ENCODE measurements at places on chromosomes 2 and 18.
A peak's percentile ranks its signal among the peaks of the same experiment; 100 is the strongest.

GRCh38 chr2:13021470-13021957 is 304.8 kb downstream of the TRIB2 start:
- DNase-seq = no peak

DNA sequence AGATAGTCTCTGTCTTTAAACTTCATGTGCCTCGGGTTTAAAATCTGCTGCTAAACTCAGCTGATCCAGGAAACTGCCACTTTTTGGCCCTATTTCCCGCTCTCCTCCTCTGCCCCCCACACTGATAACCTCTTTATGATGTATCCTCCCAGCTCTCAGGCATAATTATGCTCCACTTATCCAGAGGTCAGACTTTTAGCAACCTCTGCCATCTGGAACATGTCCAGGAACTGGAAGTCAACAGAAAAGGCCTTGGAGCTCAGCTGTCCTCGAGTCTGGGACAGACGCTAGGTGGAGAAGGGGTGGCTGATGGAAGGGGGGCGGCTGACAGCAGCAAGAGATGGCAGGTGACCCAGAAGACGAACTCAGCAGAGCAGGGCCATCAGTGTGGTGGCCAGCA is 41.2 kb downstream of the ASAP2 start:
- no peak for DNase-seq

DNA sequence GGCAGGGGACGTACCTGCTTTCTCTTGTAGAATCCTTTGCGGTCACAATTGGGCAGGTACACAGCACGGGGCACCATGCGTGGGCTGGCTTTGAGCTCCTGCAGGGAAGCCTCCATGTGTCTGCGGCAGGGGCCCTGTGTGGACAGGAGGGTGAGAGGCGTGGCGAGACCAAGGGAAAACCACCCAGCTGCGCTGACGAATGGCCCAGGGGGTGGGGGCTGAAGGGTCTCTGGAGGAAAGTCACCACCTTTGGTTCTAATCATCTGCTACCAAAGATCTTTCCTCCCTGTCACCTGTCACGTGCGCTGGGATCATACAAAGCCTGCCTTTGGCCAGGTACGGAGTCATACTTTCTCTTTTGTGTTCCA is 17.3 kb downstream of the IGFBP5 start:
- DNase-seq = no peak

DNA sequence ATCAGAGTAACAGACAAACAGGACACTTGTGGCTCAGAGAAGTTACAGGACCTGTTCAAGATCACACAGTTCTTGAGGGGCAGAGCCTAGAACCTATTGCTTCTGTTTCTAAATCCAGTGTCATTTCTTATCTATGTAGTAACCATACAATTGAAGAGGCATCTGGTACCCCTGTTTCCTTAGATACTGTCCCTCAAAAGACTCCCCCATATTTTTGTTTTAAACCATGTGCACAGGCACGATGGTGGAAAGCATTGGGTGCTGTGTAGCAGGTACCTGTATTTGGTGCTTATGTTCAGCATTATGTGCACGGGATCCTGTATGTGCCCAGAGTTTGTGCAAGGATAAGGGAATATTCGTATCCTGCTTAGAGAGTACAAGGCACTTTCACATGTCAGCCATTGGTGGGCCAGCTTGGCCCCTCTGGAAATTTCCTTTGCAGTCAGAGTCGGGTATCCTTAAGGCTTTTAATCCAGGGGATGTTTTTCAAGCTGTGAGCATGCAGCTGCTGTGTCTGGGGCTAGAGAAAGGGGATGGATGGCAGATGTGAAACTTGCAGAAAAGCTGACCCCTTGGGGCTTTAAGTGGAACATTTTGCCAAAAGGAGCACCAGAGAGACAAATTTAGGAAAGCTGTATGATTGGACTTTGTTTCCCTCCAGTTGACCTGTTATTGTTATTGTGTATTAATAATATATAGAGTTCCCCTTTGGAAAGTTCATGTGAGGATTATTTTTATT is 2.1 kb downstream of the LBH start:
- DNase-seq = peak; percentile 7

- no peak for DNase-seq
Measured at GRCh38 chr2:23250371-23250770, 134.6 kb upstream of the KLHL29 start.

GRCh38 chr2:190410166-190410565 is 2.0 kb downstream of the MFSD6 start:
- no peak for DNase-seq

- DNase-seq = no peak
Measured at GRCh38 chr2:235900631-235901030, 267.6 kb downstream of the GBX2 start.

DNA sequence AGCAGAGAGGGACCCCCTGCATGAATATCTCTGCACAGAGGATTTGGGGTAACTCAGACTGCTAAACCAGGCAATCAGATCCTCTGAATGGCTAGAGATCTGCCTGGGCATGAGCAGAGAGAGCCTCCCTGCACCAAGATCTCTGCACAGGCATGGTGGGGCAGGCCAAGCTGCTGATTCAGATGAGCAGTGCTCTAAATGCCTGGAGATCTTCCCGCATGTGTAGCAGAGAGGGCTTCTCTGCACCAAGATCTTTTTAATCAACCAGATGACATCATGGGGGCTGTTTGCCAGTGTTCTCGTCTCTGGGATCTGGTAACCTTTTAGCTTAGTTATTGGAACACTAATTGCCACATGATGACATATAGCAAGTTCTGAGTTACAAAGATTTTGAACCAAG is 301.3 kb upstream of the GALNT5 start:
- DNase-seq = no peak

DNA sequence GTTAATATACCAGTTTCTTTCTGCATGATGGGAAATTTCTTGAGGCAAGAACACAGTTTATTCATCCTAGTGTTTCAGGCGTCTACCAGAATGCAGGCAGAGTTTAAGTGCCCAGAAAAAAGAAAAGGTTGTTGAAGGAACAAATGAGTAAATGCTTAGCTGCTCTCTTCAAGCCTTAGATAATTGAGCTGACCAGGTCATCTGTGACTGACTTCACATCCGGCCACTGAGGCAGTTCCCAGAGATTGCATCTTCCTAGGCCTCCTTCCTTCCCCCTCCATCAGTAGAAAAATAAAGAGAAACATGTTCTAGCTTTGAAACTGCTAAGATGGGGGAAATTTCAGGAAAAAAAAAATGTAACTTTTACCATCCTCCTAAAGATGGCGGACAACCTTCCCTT is 9.4 kb upstream of the TMEM163 start:
- no peak for DNase-seq

GRCh38 chr2:125427721-125428315 is 1228.1 kb upstream of the GYPC start:
- DNase-seq = no peak

DNA sequence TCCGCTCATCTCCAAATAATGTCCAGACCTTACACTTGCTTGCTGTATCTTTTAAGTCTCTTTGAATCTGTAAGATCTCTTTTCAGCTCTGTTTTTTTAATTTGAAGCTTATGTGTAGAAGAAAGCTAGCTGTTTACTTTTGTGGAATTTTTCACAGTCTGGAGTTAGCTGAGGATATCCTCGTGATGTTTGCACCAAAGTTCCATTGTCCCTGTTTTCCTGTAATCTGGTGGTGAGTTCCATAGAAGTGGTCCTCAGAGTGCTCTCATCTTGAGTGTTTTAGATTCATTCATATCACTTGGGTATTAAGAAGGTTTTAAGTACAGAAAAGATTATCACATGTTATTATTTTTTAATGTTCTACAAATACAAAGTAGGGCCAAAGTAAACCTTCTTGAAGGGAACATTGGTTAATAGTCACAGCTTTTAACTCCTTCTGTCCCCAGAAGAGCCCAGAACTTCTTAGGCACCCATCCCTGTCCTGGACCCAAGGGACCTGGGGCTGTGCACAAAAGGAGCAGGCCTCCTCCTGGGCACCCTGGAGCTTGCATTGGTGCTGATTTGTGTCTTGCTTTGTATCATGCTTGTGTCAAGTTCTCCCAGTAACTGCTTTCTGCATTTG is 15.0 kb downstream of the MLPH start:
- no peak for DNase-seq

DNA sequence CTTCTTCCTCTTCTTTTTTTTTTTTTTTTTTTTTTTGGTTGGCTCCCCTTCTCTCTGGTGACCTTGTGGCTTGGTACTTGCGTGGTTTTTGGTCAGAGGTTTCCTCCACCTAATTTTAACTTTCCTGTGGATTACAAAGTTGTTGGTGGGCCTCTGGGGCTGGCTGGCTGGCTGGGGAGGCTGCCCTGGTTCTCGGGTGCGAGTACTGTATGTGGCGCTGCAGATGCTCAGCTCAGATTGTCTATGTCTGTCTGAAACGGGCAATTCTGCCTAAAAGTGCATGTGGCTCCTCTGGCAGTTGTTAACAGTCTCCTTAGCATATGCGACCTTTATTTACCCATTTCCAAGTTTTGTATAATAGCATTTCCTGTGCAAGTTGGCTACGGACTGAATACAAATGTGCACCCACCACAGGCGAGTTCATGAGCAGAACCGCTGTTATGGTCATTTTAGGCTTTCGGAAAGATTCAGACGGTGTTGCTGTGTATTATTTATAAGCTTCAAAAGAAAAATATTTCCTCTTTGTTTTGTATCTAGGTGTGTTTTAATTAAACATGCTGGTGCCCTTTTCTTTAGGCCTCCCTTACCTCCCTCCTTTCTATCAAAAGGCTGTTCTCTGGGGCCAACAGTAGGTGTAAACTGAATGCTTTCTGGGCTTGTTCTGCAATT is 4.4 kb downstream of the TBR1 start:
- DNase-seq = no peak

GRCh38 chr2:4507661-4508060 is 804.3 kb downstream of the DCDC2C start:
- DNase-seq = no peak

- no peak for DNase-seq
Measured at GRCh38 chr18:61743775-61744531, 148.9 kb downstream of the RNF152 start.

- no peak for DNase-seq
Measured at GRCh38 chr2:232900811-232901735, 31.0 kb downstream of the SNORC start.

- no peak for DNase-seq
Measured at GRCh38 chr2:32284321-32284720, 6.6 kb downstream of the YIPF4 start.

DNA sequence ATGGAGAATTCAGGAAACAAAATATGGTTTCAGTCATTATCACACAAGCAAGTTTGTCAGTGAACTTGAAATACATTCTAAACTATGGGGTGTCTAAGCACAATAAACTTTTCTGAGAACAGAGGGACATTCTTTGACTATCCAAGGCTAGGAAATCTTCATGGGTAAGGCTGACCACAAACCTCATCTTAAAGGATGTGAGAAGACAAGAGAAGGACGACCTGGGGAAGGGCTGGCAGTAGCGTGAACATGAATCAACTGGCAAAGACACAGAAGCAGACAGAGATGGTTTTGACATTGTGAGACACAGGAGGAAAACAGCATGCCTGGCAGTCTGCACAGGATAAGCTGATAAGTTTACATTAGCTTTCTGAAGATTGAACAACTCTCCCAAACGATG is 752.4 kb upstream of the SLC8A1 start:
- no peak for DNase-seq

DNA sequence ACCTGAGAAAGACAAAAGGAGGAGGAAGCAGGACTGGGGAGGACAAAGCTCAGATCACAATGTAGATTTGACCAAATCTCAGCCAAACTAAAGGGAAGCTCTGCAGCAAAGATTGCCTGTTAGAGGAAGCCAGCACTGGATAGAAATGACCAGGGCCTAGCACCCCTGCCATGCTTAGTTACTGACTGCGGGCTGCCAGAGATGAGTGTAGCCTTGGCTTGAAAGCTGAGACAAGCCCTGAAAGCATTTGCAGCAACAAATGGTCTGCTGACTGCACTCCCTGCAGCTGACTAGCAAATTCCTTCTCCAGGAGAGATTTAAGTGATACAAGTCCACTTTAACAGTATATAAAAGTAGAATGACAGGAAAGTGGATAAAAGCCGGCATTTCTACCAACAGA is 140.9 kb upstream of the CRIM1 start:
- DNase-seq = no peak

GRCh38 chr18:53241161-53241560 is 901.2 kb downstream of the DCC start:
- DNase-seq = no peak

DNA sequence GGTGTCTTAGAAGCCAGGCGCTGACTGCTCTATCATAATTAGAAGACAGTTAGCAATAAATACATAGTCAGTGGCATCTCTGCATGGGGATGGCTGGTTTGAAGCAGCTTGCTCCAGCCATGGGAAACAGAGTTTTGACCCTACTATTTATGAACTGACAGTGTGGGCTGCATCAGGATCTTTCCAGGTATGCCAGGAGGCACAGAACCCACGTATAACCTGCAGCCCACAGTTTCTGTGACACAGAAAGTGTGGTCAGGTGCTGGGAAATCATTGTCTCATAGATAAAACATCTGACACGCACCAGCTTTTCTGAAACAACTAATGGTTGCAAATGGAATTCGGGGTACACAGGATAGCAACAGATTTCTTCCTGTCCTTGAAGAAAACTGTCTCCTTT is 34.7 kb downstream of the INPP4A start:
- DNase-seq = no peak

DNA sequence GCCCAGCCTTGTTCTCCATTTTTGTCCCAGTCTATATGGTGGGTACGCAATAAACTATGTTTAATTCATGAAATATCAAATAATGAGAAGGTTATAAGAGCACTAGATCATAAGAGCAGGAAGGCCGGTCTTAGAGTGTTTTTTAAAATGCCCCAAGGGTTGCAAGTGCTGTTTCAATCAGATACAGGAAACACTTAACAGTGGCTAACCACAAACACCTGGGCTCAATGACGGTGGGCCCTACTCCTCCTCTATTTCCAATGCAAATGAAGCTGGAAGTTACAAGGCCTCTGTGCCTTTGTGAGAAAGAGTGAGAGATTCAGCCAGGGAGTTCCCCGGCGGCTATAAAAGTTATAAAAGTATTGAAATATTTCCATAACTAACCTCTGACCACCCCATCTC is 18.9 kb upstream of the WDR33 start:
- peak; percentile 72 for DNase-seq

DNA sequence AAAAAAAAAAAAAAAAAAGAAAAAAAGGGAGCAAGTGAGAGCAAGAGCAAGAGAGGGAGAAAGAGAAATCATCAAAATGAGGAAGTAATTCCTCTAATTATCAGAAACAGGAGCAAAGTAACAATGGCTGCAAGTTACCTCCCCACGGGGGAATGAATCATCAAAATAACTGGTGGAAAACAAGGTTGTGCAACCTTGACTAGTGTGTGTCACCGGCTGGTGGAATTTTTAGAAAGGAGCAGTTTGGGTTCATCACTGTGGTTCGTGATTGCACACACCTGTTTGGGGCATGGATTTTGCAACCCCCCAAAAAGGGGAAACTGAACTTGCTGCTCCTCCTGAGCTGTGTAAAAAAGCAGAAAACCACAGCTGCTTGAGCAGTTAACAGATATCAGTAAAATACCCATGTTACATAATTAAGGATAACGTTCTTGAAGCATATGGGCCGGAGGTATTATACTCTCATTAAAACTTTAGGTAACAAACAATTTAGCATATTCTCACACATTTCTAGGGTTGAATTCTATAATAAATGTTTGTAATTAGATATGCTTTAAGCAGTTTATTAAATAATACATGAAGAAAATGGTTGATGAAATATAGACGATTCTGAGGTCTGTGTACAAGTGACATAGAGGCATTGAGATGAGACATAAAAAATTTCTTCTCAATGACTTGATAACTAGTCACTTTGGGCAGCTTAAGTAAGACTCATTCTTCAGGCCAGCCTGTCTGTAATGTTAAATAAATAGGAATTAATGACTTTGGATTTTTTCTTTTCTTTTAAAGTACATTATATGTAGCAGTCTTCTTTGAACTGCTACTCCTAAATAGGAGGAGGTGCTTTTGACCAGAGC is 184.2 kb upstream of the ZEB2 start:
- no peak for DNase-seq
